ENCODE measurements at places on chromosomes 4 and X.

DNA sequence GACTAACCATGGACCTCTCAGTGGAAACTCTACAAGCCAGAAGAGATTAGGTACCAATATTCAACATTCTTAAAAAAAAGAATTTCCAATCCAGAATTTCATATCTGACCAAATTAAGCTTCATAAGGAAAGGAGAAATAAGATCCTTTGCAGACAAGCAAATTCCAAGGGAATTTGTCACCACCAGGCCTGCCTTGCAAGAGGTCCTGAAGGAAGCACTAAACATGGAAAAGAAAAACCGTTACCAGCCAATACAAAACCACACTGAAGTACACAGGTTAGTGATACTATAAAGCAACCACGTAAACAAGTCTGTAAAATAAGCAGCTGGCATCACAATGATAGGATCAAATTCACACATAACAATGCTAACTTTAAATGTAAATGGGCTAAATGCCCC lies 156.6 kb downstream of the FAM13A start:
- DNase-seq = no peak

- no peak for DNase-seq
These were observed 16.1 kb downstream of the NKX3-2 start for GRCh38 chr4:13527981-13528820.

- DNase-seq = no peak
These were observed 19.6 kb upstream of the PLXNB3 start for GRCh38 chrX:153744210-153745066.

- no peak for DNase-seq
These were observed 147.8 kb upstream of the KLF3 start for GRCh38 chr4:38516190-38516589.

- no peak for DNase-seq
These were observed 405.2 kb downstream of the PPARGC1A start for GRCh38 chr4:23484689-23485088.

- no peak for DNase-seq
These were observed 208.2 kb downstream of the AFAP1 start for GRCh38 chr4:7731437-7731836.

Data from stimulated activated CD4-positive, alpha-beta T cell treated with anti-CD3 and anti-CD28 coated beads, Interleukin-12 subunit alpha, Interleukin-12 subunit beta, amount 100 ng/mL, for 24 hours (primary cell).